Stimulated activated CD4-positive, alpha-beta T cell treated with anti-CD3 and anti-CD28 coated beads, Interleukin-15, amount 100 ng/mL, for 1 hour (primary cell): ENCODE measurements at places on chromosomes 4 and X.
A peak's percentile ranks its signal among the peaks of the same experiment; 100 is the strongest.

DNA sequence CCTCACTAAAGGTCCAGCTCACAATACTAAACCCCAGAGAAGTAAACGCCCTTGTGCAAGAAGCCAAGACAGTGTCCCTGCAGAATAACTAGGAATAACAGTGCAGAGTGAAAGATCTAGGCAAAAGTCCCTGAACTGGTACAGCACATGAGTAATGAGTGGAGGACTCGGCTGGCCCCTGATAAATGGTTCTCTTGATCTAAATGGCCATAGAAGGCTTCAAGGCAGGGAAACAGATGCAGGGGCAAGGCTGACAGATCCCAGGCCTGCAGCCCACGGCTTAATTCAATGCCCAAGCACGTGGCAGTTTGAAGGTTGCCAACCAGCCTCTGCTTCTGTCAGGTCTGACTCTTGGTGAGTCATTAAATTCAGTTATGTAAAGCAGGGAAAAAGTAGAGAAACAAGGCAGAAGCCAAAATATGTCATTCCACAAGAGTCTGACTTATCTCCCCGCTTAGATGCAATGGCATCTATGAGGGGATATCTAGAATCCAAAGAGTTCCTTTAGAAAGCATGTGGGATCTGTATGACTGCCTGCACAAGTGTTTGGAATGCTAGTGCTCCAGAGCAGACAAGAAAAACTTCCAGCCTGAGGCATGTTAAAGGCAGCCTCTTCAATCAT is 121.3 kb downstream of the PRDM5 start:
- no peak for DNase-seq

DNA sequence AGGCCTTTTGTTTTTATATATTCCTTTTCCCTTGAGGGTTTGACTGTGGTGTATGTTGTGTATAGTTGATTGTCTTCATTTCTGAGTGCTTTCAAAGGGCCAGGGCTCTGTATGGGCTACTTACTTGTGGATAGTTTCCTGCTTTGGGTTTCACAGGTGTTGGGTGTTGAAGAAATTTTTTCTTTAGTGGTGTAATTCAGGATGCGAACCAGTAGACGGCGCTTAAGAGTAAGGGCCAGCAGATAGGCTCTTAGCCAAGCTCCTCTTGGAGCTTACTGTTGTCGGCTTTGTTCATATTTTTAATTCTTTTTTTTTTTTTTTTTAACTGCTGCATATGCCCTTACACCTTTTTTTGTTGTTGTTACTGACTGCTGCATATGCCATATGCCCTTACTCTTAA is 276.3 kb upstream of the GALNT7 start:
- no peak for DNase-seq

DNA sequence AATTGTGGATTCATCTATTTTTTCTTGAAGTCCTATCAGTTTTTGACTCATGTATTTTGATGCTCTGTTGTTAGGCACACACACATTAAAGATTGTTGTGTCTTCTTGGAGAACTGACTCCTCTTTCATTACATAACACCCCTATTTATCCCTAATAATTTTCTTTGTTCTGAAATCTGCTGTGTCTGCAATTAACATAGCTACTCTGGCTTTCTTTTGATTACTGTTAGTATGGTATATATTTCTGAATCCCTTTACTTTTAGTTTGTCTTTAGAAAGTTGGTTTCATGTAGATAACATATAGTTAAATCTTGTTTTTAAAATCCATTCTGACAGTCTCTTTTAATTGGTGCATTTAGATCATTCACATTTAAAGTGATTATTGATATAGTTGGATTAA is 5.1 kb upstream of the PJA1 start:
- DNase-seq, result no peak

- no peak for DNase-seq
Observed at GRCh38 chr4:109552237-109552636, 7.8 kb upstream of the MCUB start.

DNA sequence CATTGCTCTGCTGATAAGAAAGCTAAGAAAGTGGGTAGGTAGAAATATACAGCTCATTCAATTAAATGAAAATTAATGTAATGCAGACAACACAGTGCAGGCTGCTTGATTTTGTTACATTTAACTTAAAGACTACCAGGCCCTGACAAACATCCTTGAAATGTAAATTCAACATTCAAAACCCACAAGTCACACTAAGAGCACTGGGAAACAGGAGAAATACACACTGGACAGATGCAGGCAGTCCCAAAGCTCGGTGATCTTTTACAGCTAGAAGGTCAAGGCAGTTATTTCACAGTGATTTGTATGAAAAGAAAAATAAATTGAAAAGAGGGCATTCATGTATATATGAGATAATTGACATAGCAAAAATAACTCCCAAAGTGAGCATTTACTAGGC is 94.3 kb upstream of the PLAC1 start:
- no peak for DNase-seq

DNA sequence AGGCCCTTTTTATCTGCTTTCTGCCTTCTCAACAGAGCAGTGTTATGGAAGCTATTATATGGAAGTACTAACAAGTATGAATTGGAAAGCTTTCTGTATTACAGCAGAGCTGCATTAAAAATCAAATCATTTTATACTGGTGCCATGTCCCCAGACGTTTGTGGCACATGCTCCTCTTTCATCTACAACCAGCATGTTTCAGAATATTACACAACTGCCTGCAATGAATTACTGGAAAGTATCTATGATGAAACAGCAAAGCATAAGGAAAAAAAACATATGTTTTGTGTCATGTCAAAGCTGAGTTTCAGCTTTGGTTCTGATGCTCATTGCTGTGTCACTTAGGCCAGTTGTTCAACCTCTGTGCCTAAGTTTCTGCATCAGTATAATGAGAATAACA is 576.8 kb downstream of the GBA3 start:
- no peak for DNase-seq

GRCh38 chrX:119753639-119754257 is 4.6 kb upstream of the SOWAHD start:
- DNase-seq, result peak; percentile 10

- DNase-seq, result no peak
Observed at GRCh38 chr4:100805538-100805937, 287.7 kb upstream of the EMCN start.

DNA sequence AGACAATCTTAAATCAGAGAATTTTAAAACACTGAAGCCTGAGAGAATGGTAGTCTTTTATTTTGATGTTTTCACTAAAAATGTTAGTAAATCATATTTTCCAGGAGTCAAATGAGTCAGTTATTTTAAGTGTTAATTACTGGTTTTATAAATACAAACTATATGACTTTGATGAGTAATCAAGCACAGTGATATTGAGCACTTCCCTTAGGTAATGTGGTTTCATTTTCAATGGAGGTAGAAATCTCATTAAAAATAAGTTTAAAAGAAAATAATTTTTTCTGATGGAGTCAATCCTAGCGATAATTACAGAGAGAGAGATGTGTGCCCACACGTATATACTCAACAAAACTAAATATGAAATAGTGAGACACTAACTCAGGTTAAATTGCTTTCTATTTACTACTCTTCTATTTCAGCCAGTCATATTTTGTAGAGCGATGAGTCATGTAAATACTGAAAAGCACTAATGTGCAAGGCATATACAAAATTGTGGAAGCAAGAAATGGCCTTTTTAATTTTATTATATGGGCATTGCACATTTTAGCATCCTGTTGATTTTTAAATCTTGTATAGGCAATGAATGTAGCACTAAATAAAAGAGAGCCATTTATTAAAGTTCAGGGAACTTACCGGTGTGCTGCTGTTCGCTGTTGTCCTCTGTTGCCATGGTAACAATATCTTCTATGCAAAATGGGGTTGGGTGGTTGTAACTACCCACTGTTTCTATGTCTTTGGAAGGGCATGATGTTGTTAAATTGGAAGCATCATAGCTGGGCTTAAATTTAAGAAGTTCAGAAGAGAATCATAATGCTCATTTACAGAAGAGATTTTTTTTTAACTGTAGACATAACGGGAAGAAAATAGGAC is 513.7 kb downstream of the TLL1 start:
- no peak for DNase-seq

DNA sequence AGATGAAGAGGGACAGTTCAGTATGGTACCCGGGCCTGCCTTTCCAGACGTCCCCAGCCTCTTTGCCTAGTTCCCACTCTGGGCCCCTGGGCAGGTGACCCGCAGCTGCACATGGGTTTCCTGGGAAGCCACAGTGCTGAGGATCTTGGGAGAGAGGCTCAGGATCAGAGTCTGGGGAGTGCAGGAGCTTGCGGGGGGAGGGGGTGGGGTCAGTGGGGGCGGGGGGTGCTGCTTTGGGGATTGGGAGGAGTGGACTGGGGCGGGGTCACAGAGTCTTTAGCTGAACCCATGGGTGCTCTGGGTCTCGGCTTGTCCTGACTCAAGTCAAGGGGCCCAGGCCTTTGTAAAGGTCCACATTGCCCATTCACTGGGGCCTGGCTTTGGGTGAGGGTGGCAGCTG is 63.6 kb downstream of the TBL1X start:
- no peak for DNase-seq

GRCh38 chrX:69262036-69262936 is 97.0 kb upstream of the PJA1 start:
- DNase-seq, result no peak

- no peak for DNase-seq
Observed at GRCh38 chr4:177302371-177303100, 7.1 kb upstream of the NEIL3 start.

- no peak for DNase-seq
Observed at GRCh38 chrX:12580548-12580947, 210.7 kb upstream of the PRPS2 start.

DNA sequence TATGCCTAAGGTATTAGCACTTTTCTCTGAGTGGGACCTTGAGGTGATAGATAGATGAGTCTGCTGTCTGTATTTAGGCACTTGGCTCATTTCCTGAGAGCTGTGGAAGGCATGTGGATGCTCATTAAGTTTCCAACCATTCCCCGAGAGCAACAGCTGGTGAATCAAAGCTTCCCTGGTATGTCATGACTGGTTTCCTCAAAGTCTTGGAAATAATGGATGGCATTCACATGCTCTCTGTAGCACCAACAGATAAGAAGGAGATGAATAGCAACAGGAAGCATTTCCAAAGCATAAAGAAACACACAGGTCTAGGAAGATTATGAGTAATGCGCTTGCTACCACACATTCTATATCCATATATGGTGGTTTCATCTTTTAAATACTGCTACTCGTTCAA is 118.3 kb upstream of the ETNPPL start:
- DNase-seq, result no peak

DNA sequence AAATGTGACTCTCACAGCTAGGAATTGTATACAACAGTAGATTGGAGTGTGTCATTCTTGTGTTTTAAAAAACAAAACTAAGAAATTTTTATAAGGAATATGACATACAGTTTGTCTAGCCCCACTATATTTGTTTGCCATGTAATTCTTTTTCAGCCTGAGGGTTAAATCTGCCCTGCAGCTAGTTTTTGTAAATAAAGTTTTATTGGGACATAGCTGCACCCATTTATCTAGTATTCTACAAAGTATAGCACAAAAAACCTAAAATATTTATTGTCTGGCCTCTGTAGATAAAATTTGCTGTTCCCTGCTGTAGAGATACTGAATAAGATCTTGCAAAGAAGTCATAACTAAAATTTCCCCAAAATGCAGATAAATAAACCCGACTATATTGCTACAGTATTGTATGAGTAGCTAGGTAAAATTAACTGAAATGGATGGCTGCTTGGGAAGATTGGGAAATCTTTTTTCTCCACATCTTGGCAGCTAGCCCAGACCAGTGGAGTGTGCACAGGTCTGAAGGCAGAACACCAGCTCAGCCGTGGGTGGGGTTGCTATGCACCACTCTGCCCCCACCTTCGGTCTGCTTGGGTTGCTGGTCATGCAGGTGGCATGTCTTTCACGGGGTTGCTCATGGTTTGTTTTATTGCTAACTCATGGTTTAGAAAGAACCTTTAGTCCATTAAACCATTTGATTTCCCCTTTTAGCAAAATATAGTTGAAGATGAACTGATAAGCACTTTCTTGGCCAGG is 127.9 kb downstream of the KLHL8 start:
- no peak for DNase-seq

- no peak for DNase-seq
Observed at GRCh38 chr4:110452546-110452945, 23.4 kb upstream of the ENPEP start.
